ENCODE measurements at places on chromosomes 1 and 21. TPM values are rescaled to one million over a fixed set of nuclear protein-coding genes. Genes with fewer than 3 reads are reported as not detected.

DNA sequence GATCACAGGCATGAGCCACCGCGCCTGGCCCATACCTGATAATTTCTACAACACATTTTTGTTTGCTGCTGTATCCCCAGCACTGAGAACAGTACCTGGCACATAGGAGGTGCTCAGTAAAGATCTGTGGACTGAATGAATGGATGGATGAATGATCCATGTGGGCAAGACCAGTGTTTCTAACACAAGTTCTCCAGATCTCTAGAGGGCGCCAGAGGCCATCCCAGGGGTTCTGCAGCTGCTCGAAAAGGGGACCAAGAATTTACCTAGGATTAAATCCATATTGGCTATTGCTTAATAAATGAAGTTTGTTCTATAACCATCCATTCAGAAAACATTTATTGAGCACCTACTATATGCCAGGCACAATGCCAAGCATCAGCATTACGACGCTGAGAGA lies 167.7 kb downstream of the ACTL8 start:
- no peak overlapping the region for H3K27ac ChIP-seq
- no peaks in the 10 kb centered on the region for H3K36me3 ChIP-seq
- H3K4me3 ChIP-seq = no peak overlapping the region
- DNase-seq = no peak

The LCE1F gene
- not detected for total RNA-seq

The ACOT11 gene
- total RNA-seq = 0.15 TPM

The PDE9A gene
- total RNA-seq = 7.3 TPM

DNA sequence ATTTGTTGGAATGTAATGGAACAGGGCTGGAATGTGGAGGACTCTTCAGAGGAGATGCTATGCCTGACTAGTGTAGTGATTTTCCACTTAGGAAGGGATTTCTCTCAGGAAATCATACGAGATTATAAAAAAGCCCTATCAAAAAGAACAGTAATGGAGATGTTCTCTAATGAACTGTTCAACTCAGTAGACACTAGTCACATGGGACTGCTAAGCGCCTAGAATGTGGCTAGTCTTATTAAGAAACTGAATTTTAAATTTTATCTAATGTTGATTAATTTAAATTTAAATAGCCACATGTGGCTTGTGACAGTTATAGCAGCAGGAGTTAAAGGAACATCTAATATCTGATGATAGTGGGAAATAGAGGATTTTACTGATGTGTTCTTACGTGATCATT lies 94.0 kb downstream of the SLC35F3 start:
- H3K4me1 ChIP-seq = peaks cover 3% of the 10 kb centered on the region
- DNase-seq = no peak
- H3K36me3 ChIP-seq = no peaks in the 10 kb centered on the region
- H3K4me3 ChIP-seq = no peak overlapping the region
- H3K27ac ChIP-seq = no peak overlapping the region

The FBLIM1 gene
- not detected for total RNA-seq

GRCh38 chr21:30719401-30719800 lies 824 bp upstream of the KRTAP21-3 start:
- H3K27ac ChIP-seq = no peak overlapping the region
- no peaks in the 10 kb centered on the region for H3K27me3 ChIP-seq
- H3K4me3 ChIP-seq = no peak overlapping the region
- no peaks in the 10 kb centered on the region for H3K4me1 ChIP-seq
- H3K36me3 ChIP-seq = no peaks in the 10 kb centered on the region

GRCh38 chr1:210457568-210457967 lies 128.9 kb downstream of the HHAT start:
- no peaks in the 10 kb centered on the region for H3K27me3 ChIP-seq
- DNase-seq = no peak
- H3K4me3 ChIP-seq = no peak overlapping the region
- no peak overlapping the region for H3K27ac ChIP-seq
- H3K36me3 ChIP-seq = no peaks in the 10 kb centered on the region
- H3K4me1 ChIP-seq = no peaks in the 10 kb centered on the region

GRCh38 chr21:43691086-43691795 lies 27.7 kb upstream of the PDXK start:
- H3K27me3 ChIP-seq = no peaks in the 10 kb centered on the region
- H3K27ac ChIP-seq = no peak overlapping the region
- no peak for DNase-seq
- no peaks in the 10 kb centered on the region for H3K4me1 ChIP-seq
- H3K36me3 ChIP-seq = peaks cover 88% of the 10 kb centered on the region

DNA sequence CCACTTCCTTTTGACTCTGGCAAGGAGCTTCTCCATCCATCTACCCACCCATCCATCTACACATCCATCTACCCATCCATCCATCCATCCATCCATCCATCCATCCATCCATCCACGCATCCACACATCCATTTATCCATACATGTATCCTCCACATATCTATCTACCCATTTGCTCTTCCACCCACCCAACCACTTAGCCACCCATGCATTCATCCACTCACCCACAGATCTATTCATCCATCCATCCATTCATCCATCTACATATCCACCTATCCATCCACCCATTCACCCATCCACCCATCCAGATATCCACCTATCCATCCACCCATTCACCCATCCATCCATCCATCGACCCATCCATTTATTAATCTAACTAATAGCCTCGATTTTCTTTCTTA lies 23.0 kb upstream of the KANK4 start:
- no peak for DNase-seq
- no peaks in the 10 kb centered on the region for H3K36me3 ChIP-seq
- no peak overlapping the region for H3K27ac ChIP-seq

DNA sequence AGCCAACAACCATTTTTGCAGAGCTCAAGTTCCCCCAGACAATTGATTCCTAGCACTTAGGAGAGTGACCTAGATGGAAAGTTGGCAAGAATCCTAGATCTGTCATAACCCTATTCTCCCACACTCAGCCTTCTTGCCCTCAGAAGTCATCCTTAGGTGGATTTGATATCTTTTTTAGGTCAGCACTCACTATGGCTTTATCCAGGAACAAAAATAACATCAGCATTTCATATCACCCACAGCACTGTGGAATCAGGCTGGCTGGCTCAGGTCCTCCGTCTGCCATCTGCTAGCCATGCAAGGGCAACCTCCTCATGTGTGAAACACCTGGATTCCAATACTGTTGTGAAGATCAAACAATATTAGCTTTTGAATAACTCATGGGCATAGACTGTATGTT lies 6.0 kb downstream of the DPT start:
- no peaks in the 10 kb centered on the region for H3K36me3 ChIP-seq
- no peak overlapping the region for H3K27ac ChIP-seq
- DNase-seq = no peak
- H3K4me1 ChIP-seq = no peaks in the 10 kb centered on the region
- no peak overlapping the region for H3K4me3 ChIP-seq

The NR5A2 gene
- total RNA-seq = not detected

- H3K27ac ChIP-seq = peak overlapping the region; percentile 93
- peak overlapping the region; percentile 99 for H3K4me3 ChIP-seq
- no peak for DNase-seq
- H3K27me3 ChIP-seq = no peaks in the 10 kb centered on the region
These were observed 327 bp downstream of the LRRC40 start for GRCh38 chr1:70205071-70205433.

DNA sequence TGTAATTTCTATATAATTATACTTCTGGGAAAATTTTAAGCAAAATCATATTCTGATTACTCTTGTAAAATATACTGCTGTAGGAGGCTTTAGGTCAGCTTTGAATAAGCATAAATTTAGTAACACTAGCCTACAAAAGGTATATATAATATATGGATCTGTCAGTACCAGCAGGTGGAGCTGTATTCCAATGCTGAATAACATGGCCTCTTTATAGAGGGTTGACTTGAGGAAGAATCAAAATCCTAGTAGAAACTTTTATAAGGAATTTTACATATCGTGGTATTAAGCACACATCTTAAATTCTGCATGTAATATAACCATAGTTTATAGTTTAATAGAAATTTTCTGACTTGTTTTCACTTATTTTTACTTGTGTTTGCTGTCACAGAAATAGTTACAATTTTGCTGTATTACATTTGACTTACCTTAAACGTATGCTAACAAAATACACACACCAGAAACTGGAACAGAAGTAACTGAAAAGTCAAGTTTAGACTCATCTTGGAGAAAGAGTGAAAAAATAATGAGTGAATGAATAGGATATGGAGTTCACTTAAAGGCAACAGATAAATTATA lies 79.3 kb downstream of the HMCN1 start:
- H3K4me1 ChIP-seq = no peaks in the 10 kb centered on the region
- H3K36me3 ChIP-seq = no peaks in the 10 kb centered on the region
- DNase-seq = peak; percentile 45
- no peaks in the 10 kb centered on the region for H3K27me3 ChIP-seq

GRCh38 chr1:177620636-177621190 lies 349.1 kb downstream of the SEC16B start:
- no peak overlapping the region for H3K27ac ChIP-seq
- no peak for DNase-seq
- H3K36me3 ChIP-seq = no peaks in the 10 kb centered on the region
- no peak overlapping the region for H3K4me3 ChIP-seq
- H3K4me1 ChIP-seq = no peaks in the 10 kb centered on the region
- H3K27me3 ChIP-seq = no peaks in the 10 kb centered on the region

GRCh38 chr21:34734696-34735095 lies 65.9 kb downstream of the CLIC6 start:
- H3K4me3 ChIP-seq = no peak overlapping the region
- peaks cover 7% of the 10 kb centered on the region for H3K27me3 ChIP-seq
- no peak for DNase-seq
- H3K36me3 ChIP-seq = no peaks in the 10 kb centered on the region

- no peaks in the 10 kb centered on the region for H3K4me1 ChIP-seq
- DNase-seq = no peak
- H3K36me3 ChIP-seq = no peaks in the 10 kb centered on the region
- H3K27me3 ChIP-seq = peaks cover 4% of the 10 kb centered on the region
- H3K27ac ChIP-seq = no peak overlapping the region
These were observed 83.1 kb upstream of the HAO2 start for GRCh38 chr1:119285482-119285881.

The HPCAL4 gene
- 13.8 TPM for total RNA-seq

DNA sequence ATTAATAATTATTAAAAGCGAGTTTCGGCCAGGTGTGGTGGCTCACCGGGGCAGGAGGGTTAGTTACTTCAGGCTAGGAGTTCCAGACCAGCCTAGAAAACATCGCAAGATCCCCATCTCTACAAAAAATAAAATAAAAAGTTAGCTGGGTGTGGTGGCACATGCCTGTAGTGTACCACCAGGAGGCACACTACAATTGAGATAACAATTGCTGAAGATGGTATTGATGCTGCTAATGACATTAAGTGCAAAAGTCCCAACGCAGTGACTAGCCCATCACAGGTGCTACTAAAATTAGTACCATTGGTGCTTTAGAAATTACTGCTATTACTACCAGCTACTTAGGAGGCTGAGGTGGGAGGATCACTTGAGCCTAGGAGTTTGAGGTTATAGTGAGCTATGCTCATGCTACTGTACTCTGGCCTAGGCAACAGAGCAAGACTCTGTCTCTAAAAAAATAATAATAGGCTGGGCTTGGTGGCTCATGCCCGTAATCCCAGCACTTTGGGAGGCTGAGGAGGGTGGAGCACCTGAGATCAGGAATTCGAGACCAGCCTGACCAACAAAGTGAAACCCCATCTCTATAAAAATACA lies 156.6 kb downstream of the GREM2 start:
- H3K27ac ChIP-seq = no peak overlapping the region
- no peak overlapping the region for H3K4me3 ChIP-seq
- no peaks in the 10 kb centered on the region for H3K4me1 ChIP-seq
- H3K27me3 ChIP-seq = no peaks in the 10 kb centered on the region
- no peak for DNase-seq
- H3K36me3 ChIP-seq = no peaks in the 10 kb centered on the region

All from CD4-positive, CD25-positive, alpha-beta regulatory T cell (primary cell).